ENCODE measurements at places on chromosomes 1 and 21.

GRCh38 chr21:42836402-42836666, 43.0 kb downstream of the WDR4 start:
- no peak for DNase-seq

- DNase-seq = no peak
Measured at GRCh38 chr1:106907795-106908194, 148.7 kb upstream of the PRMT6 start.

DNA sequence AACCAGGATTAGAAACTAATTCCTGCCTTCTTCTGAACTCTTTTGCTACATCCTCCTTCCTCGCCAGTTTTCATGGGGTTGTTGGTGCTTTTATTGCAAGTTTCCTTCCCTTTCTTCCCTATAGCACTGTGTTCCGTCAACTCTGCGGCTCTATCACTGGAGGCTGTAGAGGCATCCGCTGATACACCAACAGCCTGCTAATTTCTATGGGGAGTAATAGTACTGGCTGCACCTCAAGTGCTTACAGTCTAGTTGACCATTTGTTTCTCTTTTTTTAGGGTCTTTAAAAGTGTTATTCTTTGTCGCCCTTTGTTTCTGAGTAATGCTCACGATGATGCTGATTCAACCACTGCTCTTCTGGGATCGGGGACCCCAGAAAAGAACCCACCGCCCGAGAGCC, 746 bp downstream of the MIS18A start:
- no peak for DNase-seq

- DNase-seq = no peak
Measured at GRCh38 chr21:20611008-20611407, 387.2 kb upstream of the NCAM2 start.

DNA sequence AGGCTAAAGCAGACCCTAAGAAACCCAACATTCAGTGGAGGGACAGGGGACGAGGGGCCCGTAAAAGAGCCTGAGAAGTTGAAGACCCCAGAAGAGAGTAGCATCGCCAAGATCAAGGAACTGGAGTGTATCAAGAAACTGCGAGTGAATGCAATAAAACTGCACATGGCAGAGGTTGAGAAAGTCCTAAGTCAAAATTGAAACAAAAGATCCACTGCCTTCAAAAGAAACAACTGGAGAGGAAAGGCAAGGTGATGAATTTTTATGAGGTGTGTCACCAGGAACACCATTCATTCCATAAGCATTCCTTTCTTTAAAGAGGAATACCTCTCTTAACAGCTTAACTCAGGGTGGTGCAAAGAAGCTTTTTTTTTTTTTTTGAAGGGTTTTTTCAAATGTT, 38.3 kb upstream of the ADORA3 start:
- DNase-seq = no peak

DNA sequence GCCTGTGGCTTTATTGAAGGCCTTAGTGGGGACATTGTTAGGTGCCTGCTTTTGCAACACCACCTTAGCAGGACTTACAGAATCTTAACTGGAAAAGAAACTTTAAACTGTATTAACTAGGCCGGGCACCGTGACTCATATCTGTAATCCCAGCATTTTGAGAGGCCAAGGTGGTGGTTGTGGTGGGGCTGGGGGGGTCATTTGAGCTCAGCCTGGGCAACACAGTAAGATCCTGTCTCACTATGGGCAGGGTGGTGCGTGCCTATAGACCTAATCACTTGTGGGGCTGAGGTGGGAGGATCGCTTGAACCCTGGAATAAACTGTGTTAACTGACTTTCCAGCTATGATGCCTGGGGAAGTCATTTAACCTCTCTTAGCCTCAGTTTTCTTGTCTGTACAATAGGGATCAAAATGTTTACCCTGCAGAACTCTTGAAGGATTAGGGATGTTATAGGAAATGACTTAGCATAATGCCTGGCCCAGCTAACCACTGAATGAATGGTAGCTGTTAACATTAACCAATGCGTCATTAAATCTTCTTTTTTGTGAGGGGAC, 39.5 kb downstream of the IER5 start:
- no peak for DNase-seq

- no peak for DNase-seq
Measured at GRCh38 chr1:31535561-31535960, 40.8 kb upstream of the TINAGL1 start.

DNA sequence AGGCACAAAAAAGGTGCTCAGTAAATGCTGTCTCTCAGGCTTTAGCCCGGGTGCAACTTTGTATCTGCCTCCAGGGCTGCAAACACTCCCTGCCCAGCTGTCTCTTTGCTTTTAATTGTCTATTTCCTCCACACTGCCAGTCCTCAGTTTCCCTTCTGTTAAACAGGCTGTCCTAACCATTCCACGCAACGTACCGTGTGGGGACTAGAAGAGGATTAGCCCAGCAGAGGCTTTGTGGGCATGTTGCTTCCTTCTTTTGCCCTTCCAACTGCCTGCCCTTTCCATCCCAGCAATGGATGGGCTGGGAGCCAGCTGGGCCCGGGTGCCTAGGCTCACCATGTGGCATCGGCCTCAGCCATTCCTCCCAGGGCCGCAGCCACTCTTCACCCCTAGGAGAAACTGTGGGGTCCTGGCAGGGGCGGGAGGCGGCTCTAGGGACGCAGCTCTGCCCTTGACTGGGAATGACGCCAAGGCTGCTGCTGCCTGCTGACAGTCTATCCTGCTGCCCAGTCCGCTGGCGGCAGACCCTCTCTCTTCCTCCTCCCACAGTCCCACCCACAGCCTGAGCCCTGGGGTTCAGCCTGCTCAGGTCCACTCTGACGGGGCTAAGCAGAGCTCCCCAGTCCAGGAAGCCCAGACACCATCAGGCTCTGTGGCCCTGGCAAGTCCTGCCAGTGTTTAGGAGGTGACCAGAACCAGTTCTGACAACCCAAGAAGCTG, 40.6 kb upstream of the LRP8 start:
- DNase-seq = no peak

DNA sequence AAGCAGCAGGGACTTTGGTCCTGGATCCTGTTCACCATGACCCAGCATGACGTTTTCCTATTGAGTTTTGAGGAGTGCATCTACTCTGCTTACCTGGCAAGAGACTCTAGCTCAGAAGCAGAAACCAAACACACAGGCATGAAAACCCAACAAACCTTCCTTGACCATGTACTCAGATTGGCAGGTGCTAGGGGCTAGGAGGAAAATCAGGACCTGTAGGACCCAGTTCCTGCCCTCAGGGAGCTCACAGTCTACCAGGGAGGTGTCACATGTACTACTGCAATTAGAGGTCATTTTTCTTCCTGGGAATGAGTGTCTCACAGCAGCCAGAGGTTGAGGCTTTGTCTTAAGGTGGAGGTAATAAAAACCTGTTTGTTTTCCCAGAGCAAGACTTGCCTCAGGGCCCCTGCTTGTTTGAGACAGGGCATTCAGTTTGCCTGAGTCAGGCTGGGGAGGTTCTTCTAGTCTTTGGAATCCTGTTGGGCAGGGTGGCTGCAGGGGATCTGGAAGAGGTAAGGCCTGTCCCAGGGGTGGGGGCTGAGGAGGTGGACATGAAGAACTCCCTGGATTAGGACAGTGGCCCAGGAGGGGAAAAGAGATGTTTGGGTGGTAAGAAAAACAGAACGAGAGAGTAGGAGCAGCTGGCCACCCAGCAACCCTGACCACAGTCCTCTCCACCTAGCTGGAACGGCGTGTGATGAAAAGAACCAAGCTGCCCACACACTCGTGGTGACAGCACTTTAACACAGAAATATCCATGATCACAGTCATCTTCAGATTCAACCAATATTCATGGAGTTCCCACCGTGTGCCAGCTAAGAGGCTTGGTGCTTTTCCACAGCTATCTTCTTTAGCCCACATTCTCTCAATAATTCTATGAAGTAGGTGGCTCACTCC, 30.8 kb downstream of the IER5 start:
- DNase-seq = no peak

DNA sequence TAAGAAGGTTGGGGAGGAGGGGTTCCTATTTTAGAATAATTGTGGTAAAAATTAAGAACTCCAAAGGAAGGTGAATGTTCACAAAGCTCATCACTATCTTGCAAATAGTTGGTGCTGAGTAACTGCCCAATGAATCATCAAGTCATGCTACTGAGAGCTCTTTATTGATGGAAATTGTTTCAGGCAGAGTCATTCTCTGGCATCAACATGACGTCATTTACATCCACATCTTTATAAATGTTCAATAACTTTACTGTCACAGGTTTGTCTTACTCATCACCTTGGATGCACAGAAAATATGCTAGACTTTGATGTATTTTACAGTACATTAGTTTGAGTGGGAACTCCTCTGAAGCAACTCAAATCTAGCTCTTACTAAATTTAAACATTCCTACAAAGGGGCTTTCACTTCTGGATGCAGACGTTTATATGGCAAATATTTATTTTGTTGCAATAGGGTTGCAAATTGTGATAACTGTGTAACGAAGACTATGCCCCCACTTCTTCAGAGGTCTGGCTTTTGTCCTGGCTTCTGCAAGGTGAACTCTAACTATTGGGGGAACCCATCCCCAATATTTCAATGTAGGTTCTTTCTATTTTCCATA, 273.7 kb upstream of the AJAP1 start:
- DNase-seq = no peak

DNA sequence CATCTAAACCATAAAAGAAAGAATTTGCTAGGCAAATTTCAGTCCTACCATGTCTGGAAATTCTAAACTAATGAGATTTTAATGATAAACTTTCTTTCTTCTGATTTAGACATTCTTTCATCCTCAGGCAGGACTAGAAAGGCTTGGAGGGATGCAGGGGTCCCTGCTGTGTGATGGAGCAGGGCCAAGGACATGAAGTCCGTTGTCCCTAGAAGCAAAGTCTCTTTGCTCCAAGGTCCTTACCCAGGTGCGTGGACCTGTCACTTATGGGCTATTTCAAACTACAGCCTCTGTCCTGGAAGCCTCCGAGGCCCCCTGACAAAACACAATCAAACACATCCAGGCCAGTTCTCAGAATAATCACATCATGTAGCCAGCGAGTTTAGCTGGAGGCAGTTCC, 26.6 kb downstream of the URB1 start:
- no peak for DNase-seq

- no peak for DNase-seq
Measured at GRCh38 chr1:220564216-220564615, 36.3 kb downstream of the MARK1 start.

DNA sequence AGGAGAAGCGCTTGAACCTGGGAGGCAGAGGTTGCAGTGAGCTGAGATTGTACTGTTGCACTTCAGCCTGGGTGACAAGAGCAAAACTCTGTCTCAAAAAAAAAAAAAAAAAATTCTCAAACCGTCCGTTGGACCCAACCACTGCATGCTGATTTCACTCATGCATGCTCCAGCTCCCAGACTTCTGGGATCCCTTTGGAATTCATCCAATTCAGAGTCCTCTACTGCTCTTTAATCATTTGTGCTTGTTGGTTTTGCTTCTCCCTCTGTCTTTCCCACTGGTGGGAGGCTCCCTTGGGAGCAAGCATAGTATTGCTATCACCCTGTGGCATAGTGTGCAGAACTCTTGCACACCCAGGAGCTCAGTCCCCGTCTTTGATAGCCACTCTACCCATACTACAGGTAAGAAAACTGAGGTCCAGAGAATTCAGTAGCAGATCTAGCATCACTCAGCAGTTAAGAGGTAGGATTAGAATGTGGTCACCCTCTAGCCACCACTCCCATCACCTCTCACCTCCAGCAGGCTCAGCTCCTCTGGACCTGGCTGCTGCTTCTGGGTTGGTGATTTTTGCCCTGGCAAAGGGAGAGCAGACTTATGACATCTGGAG, 3.1 kb upstream of the LMNA start:
- no peak for DNase-seq

Data from NCI-H1436 (cell line).